ENCODE measurements at places on chromosomes 6 and 20. TPM values are rescaled to one million over a fixed set of nuclear protein-coding genes. Genes with fewer than 3 reads are reported as not detected.

DNA sequence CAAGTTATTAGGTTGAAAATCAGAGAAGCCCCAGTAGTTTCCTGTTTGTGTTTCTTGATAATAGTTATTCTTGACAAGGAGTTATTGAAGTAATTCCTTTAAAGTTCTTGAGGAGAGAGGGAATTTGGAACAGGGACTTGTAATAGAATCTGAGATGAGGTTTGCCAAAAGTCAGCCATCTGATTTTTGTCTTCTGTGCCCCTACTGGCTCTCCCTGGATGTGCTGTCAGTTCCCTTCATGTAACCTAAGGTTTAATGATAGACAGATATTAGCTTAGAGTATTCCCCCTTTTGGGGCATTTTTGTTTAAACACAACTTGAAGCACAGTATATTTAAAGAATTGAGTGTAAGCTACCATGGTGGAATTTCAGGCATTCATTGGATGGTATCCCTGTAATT lies 71.4 kb downstream of the CARMIL1 start:
- no peak for DNase-seq

DNA sequence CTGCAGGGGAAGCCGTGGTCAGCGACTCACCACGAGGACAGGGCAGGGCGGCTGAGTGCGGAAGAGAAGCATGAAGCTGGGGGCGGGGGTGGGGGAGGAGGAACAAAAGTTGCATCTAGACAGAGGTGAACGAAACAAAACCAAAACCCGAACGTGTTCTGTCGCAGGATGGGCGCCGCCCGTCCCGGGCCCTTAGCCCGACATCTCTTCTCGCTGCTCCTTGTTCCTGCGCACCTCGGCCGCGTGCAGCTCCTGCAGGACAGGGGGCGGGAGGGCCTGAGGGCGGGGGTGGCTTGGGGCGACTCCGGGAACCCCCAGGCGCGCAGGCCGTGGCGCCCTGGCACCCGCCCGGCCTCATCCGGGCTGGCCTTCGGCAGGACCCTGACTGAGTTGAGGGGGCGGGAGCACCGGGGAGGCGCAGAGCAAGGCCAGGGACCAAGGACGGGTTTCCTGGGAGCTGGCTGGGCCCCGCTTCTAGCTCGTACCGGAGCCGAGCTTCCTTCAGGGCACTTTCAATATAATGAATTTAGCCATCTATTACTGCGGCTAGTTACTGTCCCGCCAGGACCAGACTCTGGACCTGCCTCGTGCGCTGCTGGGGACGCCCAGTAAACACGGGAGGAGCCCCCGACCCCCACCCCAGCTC lies 12.0 kb downstream of the STMN3 start:
- no peak for DNase-seq

DNA sequence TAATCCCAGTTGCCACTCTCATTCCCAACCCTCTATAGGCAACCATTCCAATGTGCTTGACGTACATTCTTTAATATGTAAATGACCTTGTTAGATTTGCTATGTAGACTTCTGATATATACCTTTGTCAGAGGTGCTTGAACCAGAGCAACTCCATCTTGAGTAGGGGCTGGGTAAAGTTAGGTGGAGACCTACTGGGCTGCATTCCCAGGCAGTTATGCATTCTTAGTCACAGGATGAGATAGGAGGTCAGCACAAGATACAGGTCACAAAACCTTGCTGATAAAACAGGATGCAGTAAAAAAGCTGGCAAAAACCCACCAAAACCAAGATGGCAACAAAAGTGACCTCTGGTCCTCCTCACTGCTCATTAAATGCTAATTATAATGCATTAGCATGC lies 8.3 kb upstream of the HM13 start:
- no peak for DNase-seq

- no peak for DNase-seq
These were observed 46.9 kb upstream of the DTNBP1 start for GRCh38 chr6:15709651-15710269.

- no peak for DNase-seq
These were observed 84.0 kb downstream of the RCAN2 start for GRCh38 chr6:46407246-46407645.

DNA sequence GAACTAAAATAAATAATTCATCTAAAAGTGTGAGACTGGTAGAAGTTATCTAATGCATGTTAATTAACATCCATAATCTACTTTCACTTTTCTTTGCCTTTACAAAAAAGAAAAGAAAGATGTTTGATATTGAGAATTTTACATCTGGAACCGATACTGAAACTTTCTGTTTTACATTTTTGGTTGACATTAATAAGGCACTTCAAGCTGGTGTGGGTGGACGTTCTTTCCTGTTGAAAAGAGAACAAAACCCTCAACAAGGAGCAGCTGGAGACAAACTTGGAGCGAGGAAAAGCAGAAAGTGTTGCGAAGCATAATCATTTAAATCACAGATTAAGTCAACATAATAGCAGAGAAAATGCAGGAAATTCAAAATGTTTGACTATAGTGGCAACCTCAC lies 575.2 kb upstream of the ADGRB3 start:
- DNase-seq, result no peak

GRCh38 chr6:146550911-146551310 lies 7.3 kb downstream of the RAB32 start:
- no peak for DNase-seq

DNA sequence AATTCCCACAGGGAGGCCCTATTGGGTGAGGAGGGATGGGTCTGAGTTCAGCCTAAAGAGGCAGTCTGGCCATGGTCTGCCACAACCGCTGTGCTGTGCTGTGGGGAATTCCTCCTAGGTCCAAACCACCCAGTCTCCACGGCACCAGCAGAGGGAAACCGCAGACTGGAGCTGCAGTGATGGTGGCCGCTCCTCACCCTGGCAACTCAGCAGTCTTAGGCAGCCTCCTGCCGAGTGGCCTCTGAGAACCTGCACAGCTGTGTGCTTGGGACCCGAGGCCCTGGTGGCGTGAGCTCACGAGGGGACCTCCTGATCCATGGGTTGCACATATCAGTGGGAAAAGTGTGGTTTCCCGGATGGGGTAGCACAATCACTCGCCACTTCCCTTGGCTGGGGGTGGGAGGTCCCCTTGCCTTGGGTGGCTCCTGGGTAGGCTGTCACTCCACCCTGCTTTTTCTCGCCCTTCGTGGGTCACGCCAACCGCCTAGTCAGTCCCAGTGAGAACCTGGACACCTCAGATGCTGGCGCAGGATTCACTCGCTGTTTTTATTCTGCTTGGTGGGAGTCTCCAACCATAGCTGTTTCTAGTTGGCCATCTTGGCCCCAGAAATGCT lies 242.2 kb downstream of the CDH26 start:
- DNase-seq, result no peak

The POM121L2 gene
- polyA plus RNA-seq, result 0.08 TPM

The PPDPF gene
- 134 TPM for polyA plus RNA-seq

The BMP6 gene
- 3.4 TPM for polyA plus RNA-seq

The SMLR1 gene
- not detected for polyA plus RNA-seq

Data from psoas muscle (tissue), 8 donors.